Dermis microvascular lymphatic vessel endothelial cell (primary cell): ENCODE measurements at places on chromosomes 1 and 21. TPM values are rescaled to one million over a fixed set of nuclear protein-coding genes. Genes with fewer than 3 reads are reported as not detected.

KISS1 gene
- 0.38 and 1.2 TPM in 2 replicates for total RNA-seq

CLDN19 gene
- not detected in 2 replicates for total RNA-seq

NCSTN gene
- 50.7 and 80.0 TPM in 2 replicates for total RNA-seq

DNASE2B gene
- total RNA-seq = not detected in 2 replicates

KCNE1 gene
- total RNA-seq = under 0.01 and 0.13 TPM in 2 replicates
